Activated T-cell treated with anti-CD3 and anti-CD28 coated beads for 1 hour (primary cell): ENCODE measurements at places on chromosomes 12 and 14.

GRCh38 chr12:19431407-19432308 lies 7.6 kb upstream of the AEBP2 start:
- no peak for DNase-seq

DNA sequence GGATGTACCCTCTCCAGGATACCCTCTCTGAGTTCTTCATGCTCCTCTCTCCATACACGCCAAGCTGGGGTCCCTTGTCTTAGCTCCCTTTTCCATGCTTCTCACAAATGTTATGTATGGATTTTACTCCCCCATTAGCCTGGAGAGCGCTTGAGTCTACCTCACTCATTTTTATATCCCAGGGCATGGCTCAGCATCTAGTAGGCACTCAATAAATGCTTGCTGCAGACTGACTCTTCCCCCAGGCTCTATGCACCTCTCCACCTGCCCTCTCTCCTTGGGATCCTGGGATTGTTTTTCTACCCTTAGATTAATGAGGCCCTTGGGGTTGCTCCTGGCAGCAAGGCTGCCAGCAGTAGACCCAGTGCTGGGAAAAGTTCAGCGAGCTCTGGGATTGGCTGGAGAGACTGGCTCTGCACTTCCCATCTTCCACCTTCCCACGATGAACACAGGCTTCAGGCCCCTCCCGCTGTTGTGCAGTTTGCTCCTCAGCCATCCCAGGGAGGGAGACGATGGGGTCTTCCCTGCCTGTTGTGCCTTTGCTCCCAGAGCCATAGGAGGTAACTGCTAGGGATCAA lies 2.2 kb downstream of the NRIP2 start:
- DNase-seq = no peak

GRCh38 chr12:65838330-65838976 lies 14.2 kb downstream of the HMGA2 start:
- DNase-seq = no peak

GRCh38 chr12:1056390-1056789 lies 65.4 kb downstream of the ERC1 start:
- no peak for DNase-seq

- no peak for DNase-seq
Observed at GRCh38 chr14:32512813-32513212, 183.7 kb downstream of the AKAP6 start.

DNA sequence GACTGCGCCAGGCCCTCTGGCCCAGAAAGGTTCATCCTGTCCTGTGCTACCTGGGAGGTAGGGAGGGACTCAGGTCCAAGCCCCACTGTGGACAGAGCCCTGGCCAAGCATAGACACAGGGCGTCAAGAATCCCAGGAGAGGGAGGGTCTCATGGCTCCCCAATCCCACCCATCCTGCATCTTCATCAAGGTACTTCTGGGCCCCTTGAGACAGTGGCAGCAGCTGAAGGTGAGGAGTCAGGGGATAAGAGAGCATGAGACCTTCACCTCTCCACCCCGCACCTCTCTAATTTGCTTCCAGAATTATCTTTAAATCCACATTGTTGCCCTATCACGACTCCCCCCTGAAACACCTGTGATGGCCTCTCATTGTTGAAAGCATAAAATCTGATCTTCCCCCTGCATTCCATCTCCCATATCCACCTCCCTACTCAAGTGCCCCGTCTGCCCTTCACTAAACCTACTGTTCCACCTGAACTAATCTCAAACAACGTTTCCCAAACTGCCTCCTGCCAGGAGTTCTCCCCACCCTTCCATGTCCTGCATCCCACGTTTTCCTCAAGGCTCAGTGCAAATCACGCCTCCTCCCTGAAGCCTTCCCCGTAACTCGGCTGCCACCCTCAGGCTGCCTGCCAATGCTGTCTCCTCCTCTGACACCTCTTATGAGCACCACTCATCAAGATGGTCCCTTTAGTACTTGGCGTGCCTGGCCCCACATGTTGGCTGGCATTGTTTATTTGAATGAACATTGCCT lies 27.1 kb downstream of the KRT18 start:
- no peak for DNase-seq

DNA sequence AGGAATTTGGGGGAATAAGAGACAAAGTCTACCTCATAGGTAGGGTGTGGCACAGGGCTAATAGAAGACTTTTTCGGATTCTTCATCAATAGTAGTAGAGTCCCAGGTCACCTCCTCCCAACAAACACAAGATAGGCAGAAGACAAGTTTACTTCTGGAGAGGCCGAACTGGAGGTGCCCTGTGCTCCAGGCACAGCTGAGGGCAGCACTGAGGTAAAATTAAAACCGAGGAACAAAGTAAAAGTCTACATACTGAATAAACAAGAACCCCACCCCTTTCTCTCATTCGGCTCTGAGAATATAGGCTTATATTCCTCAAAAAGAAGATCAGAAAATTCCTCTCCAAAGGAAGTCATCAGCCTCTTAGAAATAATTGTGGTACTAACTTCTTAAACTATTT lies 161.5 kb downstream of the SEC23A start:
- DNase-seq = no peak

DNA sequence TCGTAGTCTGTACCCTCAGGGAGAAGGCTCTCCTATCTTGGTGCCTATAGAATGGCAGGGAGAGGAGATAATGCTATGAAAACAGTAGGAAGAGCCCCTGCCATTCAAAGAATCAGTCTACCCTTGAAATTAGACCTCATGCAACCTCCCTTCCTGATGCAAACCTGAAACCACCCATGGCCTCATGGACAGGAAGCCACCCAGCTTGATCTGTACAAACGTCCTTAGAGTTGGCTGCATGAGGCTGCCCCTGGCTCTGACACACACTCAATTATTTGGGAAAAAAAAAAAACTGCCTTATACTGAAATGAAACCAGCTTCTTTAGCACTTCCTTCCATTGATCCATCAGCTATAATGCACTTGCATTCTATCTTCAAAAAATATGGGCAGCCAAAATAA lies 116.6 kb upstream of the BCL2L14 start:
- DNase-seq = no peak

GRCh38 chr12:106585105-106585520 lies 2.3 kb downstream of the RFX4 start:
- DNase-seq = no peak

DNA sequence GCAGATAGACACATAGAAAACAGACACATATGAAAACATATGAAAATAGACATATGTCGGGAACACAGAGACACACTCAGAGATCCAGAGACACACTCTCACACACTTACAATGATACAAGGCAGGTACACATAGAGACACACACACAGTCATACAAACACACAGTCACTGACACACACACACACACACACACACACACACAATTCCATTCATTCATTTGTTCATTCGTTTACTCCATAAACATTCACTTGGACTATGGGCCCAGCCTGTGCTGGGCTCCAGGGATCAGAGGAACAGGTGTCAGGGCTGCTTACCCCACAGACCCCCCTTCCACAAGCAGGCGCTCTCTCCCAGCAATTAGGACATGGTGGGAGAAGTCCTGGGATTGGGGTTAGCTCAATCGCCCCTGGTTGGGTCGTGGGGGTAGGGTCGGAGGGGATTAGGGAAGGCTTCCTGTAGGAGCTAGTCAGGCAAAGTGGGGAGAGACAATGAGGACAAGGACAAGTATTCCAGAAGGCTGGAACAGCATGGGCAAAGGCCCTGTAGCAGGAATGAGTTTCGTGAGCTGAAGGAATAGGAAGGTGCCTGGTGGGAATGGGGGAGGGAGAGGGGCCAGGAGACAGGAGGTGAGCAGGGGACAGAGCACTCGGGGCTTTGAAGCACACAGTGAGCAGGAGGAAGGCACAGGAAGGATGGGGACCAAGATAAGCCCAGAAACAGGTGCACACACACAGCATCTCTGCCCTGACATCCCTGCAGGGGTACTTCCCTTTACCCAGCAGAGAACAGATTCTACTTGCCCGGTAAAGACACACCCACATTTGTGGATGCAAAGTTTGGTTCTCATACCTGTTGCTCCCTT lies 6.5 kb downstream of the RASAL1 start:
- DNase-seq = no peak

DNA sequence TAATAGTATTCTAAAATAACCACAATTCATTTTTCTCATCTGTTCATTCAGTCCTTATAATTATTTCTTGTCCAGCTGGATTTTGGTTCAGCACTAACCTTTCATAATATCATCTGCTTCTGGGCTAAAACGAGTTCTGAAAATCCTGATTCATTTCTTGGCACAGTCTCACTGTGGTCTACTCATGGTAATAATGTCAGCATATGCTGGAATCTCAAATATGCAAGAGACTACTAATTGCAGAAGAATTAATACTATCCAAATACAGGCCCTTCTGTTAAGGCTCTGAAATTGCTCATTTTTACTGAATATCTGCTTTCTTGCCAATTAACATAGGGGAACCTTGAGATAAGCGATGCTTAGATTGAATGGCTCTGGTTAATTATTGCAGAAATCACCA lies 597.1 kb downstream of the RPL10L start:
- DNase-seq = no peak

DNA sequence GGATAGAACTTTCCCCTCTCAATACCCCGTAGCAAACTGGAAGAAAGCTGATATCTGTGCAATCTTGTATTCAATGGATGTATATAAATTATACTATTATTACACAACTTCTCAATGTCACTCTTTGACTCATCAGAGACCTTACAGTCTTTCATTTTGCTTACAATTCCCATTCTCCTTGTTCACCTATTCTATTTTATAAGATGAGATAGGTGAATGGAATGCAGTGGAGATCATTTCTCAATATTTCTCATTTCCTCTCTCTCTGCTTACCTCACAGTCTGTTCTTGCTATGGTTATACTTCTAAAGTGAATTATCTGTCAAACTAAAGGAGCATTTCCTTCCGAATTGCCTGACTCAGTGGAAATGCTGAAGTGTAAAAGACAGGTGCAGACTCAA lies 14.9 kb downstream of the FOXA1 start:
- no peak for DNase-seq

DNA sequence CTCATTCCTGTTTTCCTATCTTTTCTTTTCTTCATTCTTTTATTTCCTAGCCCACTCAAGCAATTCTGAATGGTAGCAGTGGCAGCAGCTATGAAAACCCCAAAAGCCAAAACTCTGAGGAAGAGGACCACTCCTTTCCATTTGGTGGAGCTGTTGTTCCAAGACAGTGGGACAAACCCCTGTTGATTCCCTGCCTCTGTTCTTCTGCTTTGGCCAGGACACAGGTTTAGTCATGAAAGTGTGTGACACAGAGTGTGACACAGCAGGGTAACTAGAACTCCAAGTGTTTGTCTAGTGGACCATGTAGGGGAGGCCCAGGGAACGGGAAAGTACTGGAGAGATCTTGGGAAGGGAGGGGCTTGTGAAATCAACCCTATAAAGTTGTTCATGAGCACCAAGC lies 71.1 kb downstream of the PTCSC3 start:
- no peak for DNase-seq

GRCh38 chr12:50979369-50980052 lies 27.2 kb downstream of the HIGD1C start:
- no peak for DNase-seq

- no peak for DNase-seq
Observed at GRCh38 chr14:69624136-69624535, 12.7 kb downstream of the SUSD6 start.

- no peak for DNase-seq
Observed at GRCh38 chr12:26252946-26253345, 57.6 kb downstream of the SSPN start.

- no peak for DNase-seq
Observed at GRCh38 chr12:21001778-21002177, 129.2 kb upstream of the SLCO1B1 start.

DNA sequence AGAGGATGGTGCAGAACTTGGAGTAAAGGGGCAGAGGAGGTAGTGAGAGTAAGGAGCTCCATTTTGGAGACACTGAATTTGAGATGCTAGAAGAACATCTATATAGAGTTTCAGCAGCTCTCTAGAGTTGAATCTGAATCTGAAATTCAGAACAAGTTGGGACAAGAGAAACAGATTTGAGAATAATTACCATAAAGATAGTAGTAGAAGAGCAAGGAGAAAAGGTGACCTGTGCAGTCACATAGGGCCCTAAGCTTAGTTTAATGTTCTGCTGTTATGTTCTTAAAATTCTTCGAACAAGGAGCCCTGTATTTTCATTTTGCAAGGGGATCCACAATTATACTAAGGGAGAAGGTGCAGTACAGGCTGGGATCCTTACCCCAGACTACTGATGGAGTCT lies 7.4 kb downstream of the REM2 start:
- DNase-seq = no peak

DNA sequence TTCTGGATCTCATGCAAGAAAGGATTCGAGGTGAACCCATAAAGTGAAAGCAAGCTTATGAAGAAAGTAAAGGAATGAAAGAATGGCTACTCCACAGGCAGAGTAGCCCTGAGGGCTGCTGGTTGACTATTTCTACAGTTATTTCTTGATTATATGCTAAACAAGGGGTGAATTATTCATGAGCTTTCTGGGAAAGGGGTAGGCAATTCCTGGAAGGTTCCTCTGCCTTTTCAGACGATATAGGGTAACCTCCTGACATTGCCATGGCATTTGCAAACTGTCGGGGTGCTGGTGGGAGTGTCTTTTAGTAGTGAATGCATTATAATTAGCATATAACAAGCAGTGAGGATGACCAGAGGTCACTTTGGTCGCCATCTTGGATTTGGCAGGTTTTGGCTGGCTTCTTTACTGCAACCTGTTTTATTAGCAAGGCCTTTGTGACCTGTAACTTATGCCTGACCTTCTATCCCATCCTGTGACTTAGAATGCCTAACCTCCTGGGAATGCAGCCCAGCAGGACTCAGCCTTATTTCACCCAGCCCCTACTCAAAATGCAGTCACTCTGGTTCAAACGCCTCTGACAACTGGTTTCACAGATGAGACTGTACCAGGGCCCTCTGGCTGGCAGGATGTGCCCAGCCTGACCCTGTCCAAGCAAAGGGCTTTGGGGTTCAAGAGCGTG lies 157.7 kb upstream of the SFSWAP start:
- no peak for DNase-seq

- no peak for DNase-seq
Observed at GRCh38 chr14:36227802-36228201, 51.3 kb upstream of the PTCSC3 start.

DNA sequence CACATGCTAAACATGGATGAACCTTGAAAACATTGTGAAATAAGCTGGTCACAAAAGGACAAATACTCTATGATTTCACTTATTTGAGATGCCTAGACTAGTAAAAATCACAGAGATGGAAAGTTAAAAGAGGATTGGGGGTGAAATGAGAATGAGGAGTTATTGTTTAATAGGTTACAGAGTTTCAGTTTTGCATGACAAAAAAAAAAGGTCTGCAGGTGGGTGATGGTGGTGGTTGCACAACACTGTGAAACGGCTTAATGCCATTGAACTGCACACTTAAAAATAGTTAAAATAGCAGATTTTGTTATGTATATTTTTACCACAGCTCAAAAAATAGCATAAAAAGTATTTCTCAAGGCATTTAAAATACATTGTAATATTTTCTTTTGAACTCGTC lies 151.9 kb upstream of the NRXN3 start:
- DNase-seq = no peak

GRCh38 chr12:120965534-120966091 lies 12.7 kb upstream of the HNF1A start:
- DNase-seq = no peak

DNA sequence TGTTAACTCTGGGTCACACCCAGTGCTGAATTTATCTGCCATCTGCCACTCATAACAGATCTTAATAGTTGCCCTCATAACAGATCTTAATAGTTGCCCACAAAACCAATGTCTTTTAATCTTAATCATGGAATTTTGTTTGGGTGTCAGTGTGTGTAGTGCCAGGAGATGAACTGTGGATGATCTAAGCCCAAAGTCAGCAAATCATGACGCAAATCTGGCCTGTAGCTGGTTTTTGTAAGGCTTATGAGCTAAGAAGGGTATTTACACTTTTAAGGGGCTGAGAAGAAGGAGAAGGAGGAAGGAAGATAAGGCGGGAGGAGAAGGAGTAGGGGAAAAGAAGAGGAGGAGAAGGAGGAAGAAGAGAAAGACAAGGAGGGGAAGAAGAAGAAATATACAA lies 10.0 kb upstream of the IL26 start:
- no peak for DNase-seq
